T-helper 9 cell (primary cell): ENCODE measurements at places on chromosomes 16 and 17.

- no peak for DNase-seq
Observed at GRCh38 chr16:88701581-88702370, 4.4 kb downstream of the RNF166 start.

- no peak for DNase-seq
Observed at GRCh38 chr17:17947309-17947708, 24.9 kb downstream of the TOM1L2 start.

GRCh38 chr17:66192378-66192687 lies 400 bp upstream of the CEP112 start:
- DNase-seq = no peak

DNA sequence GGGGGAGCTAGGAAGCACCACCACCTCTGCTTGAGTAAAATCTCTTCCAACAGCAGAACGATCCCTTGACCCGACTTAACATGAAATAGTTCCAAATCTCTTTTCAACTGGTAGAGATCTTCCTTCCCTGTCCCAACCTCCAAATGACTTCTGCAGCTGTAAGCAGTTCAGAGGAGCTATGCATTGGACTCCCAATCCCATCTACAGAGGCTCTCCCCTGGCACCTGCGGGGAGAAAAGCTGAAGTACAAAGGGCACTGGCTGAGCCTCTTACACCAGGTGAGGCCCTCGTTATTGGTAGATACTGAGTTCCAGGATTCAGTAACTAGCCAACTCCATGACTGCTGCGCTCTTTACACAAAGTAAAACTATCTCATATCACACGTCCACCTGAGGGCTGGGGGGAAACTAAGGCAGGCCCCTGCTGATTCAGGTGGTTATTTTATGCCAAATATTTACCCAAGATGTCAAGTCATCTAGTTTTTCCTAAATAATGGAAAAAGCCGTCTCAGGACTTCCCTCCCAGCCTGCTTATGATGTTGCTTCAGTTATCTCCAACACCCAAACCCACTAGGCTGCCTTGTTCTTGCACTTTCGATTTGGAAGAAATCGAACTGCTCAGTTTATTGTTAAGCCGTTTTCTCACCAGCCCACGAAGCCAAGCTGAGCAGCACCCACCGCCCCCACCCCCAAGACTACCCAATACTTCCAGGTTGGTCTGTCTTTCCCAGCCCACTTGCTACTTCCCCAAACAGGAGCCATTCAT lies 3.2 kb downstream of the ACTG1 start:
- no peak for DNase-seq

- no peak for DNase-seq
Observed at GRCh38 chr17:58377093-58377601, 25.1 kb upstream of the SUPT4H1 start.

DNA sequence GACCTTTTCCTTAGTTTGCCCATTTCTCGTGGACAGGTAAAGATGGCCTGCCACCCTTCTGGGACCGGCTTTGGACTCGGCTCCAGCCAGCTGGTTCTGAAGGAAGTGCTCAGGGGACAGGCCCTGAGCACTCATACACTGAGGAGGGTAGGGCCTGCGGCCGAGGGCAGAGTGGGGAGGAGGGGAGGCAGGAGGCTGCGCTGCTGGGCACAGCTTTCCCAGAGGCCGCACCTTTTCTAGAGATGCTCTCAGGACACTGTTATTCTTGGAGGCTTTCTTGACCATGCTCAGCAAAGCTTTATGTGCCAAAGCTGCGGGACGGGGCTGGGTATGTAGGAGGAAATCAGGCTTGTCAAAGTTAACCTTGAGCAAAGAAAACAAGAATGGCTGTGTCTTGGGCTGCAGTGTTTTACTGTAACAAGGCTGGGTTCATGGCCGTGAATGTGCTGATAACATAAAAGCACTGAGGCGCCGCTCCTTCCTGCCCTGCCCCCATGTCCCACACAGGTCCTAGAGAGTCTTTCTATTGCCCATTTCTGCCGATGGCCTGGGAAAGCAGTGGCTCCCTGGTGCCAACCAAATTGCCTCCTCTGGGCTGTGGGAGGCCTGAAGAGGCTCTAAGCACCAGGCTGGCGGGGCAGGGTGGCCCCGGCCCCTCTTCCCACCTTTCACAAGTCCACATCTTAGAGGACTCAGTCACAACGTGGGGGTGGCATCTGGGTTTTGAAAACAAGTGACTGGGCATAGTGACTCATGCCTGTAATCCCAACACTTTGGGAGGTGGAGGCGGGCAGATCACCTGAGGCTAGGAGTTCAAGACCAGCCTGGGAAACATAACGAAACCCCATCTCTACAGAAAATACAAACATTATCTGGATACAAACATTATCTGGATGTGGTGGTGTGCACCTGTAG lies 22.3 kb upstream of the TIMP2 start:
- no peak for DNase-seq
